Sigmoid colon (tissue), 7 donors: ENCODE measurements at places on chromosomes 1 and 21.

DNA sequence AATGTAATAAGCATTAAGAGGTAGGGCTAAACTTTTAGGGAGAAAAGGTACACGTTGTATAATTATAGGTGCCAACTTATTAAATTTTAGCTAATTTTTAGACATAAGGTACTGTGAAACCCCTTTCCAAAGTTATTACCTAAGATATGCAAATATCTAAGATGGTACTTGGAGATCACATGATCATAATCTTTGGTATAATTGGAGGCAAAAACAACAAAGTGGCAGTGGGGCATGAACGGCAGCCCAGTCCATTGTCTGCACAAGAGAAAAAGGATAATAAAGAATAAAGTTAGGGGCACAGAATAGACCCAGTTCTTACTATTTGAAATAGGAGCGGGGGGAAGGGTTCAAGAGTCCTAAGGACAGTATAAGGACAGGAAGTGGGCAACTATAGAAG lies 51.2 kb downstream of the DESI2 start:
- peaks cover 28% of the 10 kb centered on the region for H3K36me3 ChIP-seq
- DNase-seq, result no peak
- no peak overlapping the region for H3K4me3 ChIP-seq
- H3K4me1 ChIP-seq, result peaks cover 6% of the 10 kb centered on the region

- H3K27me3 ChIP-seq, result peaks cover 7% of the 10 kb centered on the region
- no peak overlapping the region for H3K27ac ChIP-seq
- H3K36me3 ChIP-seq, result no peaks in the 10 kb centered on the region
- no peak overlapping the region for H3K4me3 ChIP-seq
- no peaks in the 10 kb centered on the region for H3K4me1 ChIP-seq
- no peak for DNase-seq
Measured at GRCh38 chr1:29590583-29591565, 354.6 kb downstream of the PTPRU start.

DNA sequence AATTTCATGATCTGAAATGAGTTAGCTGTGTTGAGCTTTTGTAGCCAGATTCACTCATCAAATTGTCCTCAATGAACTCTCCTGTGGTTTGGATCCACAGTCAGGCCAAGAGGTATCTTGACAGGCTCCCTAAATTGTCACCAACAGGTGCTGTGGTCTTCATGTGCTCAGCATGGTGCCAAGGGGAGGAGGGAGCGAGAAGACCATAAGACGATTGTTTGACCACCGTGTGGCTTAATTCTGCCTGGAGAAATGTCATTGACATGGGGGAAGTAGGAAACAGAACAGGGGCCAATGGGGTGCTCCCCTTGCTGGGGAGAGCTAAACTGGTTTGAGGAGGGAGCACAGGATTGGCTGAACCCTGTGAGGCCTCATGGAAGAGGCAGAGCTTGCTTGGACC lies 219.3 kb downstream of the KCNJ6 start:
- H3K36me3 ChIP-seq, result no peaks in the 10 kb centered on the region
- H3K4me1 ChIP-seq, result no peaks in the 10 kb centered on the region
- no peak for DNase-seq
- no peak overlapping the region for H3K27ac ChIP-seq
- no peak overlapping the region for H3K4me3 ChIP-seq
- peaks cover 5% of the 10 kb centered on the region for H3K27me3 ChIP-seq

GRCh38 chr1:167594822-167595221 lies 35.2 kb upstream of the RCSD1 start:
- no peaks in the 10 kb centered on the region for H3K36me3 ChIP-seq
- H3K27ac ChIP-seq, result no peak overlapping the region
- H3K27me3 ChIP-seq, result no peaks in the 10 kb centered on the region
- no peaks in the 10 kb centered on the region for H3K4me1 ChIP-seq
- no peak overlapping the region for H3K4me3 ChIP-seq

DNA sequence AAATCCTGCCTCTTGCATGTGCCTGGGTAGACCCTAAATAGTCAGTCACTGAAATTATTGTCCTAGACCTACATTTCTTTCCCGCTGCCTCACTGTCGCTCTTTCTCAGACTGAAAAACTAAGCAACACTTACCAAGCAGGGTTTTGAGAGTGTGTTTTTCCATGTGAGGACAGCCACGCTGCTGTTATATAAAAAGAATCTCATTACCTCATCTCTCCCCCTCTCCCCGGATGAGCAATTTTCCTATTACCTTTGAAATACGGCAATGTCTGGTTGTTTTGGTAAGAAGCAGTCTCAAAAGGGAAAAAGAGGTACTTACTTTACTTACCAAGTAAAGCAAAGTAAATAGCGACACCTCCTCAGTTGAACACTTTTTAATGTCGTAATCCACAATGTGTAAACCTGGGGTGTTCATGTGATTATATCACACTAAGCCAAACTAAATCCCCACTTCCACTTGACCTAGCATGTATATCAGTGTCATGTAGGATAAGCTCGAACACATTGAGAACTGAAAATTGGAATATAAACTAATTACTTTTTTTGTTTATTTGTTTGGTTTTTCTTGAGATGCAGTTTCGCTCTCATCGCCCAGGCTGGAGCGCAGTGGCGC lies 12.2 kb upstream of the VN1R5 start:
- H3K27ac ChIP-seq, result no peak overlapping the region
- no peaks in the 10 kb centered on the region for H3K27me3 ChIP-seq
- no peaks in the 10 kb centered on the region for H3K4me1 ChIP-seq
- H3K4me3 ChIP-seq, result no peak overlapping the region
